ENCODE measurements at places on chromosomes 11 and 22. TPM values are rescaled to one million over a fixed set of nuclear protein-coding genes. Genes with fewer than 3 reads are reported as not detected.

DNA sequence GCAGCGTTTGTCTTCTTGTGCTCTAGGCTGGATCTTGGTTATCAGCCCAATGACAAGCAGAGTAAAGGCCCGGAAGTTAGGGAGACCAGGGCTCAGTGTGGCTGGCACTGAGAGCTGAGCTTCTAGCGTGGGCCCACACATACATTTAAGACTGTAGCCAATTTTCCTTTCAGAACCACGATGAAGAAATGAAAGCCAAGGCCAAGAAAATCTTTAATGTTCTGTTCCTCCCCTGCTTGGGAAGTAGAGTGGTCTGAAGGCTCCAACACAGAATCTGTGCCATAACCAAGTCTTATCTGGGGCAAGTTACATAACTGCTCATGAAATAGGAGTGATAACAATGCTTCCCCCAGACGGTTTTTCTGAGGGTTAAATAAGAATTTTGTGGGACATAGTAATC, 4.7 kb upstream of the ST3GAL4 start:
- H3K4me3 ChIP-seq, result no peak overlapping the region
- no peak for DNase-seq
- H3K36me3 ChIP-seq, result no peaks in the 10 kb centered on the region
- peaks cover 15% of the 10 kb centered on the region for H3K4me1 ChIP-seq
- H3K27ac ChIP-seq, result no peak overlapping the region
- no peaks in the 10 kb centered on the region for H3K27me3 ChIP-seq

DNA sequence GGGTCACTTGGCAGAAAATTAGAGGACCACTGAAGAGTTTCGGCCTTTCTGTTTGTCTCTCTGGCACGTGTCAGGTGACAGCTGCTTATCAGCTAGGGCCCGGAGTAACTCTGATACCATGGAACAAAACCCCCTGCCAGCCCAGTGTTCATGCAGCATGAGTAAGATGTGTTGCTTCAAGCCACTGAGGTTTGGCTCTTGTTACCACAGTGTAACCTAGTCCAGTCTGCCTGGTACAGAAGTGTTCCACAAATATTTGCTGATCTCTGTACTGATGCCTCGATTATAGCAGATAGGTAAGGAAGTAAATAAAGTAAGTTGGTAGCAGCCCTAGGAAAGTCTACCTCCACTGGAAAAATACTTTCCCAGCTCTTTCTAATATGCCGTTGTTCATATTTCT, 20.5 kb upstream of the ETS1 start:
- peaks cover 65% of the 10 kb centered on the region for H3K4me1 ChIP-seq
- H3K27ac ChIP-seq, result no peak overlapping the region
- H3K36me3 ChIP-seq, result no peaks in the 10 kb centered on the region
- no peak overlapping the region for H3K4me3 ChIP-seq

DNA sequence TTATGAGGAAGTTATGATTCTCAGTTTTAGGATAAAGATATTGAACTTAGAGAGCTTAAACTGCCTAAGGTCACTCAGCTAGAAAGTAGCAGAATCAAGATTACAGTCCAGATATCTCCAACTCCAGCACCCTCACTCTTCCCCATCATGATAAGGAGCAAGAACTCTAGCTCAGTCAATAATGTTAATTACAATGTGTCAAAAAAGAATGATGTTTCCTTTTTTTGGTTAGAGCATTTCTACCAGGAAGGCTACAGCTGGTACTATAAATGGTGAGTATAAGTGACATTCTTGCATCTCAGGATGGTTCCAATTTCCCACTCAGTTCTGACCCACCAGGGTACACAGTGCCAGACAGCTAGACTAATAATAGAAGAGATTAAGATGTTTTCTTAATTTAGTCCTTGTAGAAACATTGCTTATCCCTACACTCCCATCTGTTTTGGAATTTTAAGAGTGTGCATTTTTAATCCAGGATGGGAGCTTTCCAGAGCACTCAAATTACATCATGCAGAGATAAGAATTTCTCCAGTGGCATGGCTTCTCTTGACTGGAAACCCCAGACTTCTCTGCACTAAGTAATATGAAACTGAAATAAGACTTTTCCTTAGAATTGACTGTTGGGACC, 21.6 kb upstream of the BBOX1 start:
- H3K4me1 ChIP-seq, result no peaks in the 10 kb centered on the region
- H3K4me3 ChIP-seq, result no peak overlapping the region
- no peak for DNase-seq
- no peaks in the 10 kb centered on the region for H3K27me3 ChIP-seq
- no peak overlapping the region for H3K27ac ChIP-seq

Gene RAG2
- total RNA-seq, result not detected

Gene TEX54
- not detected for total RNA-seq

DNA sequence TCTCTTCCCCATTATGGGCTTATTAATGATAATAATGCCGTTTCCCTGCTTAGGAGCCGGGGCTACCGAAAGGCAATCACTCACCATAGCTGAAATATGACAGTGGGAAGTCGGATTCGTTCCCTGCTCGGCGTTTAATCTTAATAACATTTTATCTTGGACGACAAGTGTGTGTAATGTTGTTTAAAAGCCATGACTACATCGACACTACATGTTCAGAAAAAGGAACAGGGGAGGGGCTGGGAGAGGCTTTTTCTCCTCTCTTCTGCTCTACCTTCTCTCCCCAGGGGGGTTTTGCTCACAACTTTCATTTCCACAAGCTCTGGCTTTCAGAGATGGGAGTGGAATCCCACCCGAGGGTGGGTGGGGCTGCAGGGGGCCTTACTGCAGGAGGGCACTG, 105.5 kb downstream of the DSCAML1 start:
- no peaks in the 10 kb centered on the region for H3K27me3 ChIP-seq
- no peak for DNase-seq
- H3K4me3 ChIP-seq, result no peak overlapping the region
- no peaks in the 10 kb centered on the region for H3K36me3 ChIP-seq

DNA sequence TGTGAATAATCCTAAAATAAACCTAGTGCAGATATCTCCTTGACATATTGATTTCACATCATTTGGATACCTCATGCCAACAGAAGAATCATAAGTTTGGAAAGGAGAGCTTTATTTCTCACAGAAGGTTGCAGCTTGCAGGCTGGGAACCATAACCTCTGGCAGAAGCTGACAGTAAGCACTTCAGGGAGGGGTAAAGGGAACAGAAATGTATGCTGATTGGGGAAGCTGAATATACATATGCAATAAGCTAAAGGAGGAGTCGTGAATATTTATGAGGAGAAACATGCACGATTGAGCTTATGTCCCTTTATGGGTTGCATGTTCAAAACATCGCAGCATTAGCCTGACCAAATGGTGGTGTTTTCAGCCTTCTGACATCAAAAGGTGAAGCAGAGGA, 814.5 kb downstream of the TBC1D22A start:
- no peaks in the 10 kb centered on the region for H3K36me3 ChIP-seq
- no peak overlapping the region for H3K4me3 ChIP-seq
- H3K27ac ChIP-seq, result no peak overlapping the region
- no peaks in the 10 kb centered on the region for H3K4me1 ChIP-seq

DNA sequence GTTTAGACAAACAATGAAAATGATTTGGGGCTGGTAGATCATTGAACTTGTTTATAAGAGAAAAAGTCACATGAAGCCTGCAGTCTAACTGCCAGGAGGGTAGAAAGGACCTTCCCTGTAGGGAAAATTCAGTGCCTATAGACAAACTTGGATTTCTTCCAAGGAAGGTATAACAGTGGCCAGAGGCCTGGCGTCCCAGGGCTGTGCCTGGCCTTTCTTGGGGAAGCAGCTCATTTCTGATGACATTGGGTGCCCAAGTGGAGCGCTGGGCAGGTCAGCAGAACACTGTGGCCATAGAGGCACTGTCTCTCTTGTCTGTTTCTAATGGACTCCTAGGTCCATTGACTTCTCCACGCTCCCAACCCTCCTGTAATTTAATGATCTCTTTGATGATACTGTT, 6.6 kb upstream of the FXYD6 start:
- no peak for DNase-seq
- H3K27me3 ChIP-seq, result no peaks in the 10 kb centered on the region
- no peak overlapping the region for H3K4me3 ChIP-seq

Gene KRTAP5-1
- not detected for total RNA-seq

Gene ASRGL1
- total RNA-seq, result 6.5 TPM

Gene CHADL
- 0.20 TPM for total RNA-seq

DNA sequence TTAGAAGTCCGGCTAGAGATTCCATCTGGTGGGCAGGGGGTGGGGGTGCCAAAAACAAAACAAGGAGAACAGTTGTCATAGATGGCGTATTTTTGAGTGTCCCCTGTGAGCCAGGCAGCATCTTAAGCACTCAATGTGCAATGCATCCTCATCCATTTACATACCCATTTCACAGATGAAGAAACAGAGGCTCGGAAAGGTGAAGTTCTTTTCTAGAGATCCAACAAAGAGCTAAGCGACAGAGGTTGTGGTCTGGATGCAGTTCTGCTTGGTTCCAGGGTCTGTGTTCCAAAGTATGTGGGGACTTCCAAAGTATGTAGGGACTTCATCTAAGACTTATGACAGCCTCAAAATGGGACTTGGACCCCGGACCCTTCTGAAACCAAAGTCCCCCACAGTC, 277.8 kb downstream of the MN1 start:
- no peaks in the 10 kb centered on the region for H3K4me1 ChIP-seq
- no peak overlapping the region for H3K27ac ChIP-seq
- no peaks in the 10 kb centered on the region for H3K36me3 ChIP-seq
- no peaks in the 10 kb centered on the region for H3K27me3 ChIP-seq
- no peak overlapping the region for H3K4me3 ChIP-seq
- DNase-seq, result no peak

Gene MS4A3
- total RNA-seq, result not detected

- H3K27me3 ChIP-seq, result no peaks in the 10 kb centered on the region
- DNase-seq, result no peak
- no peak overlapping the region for H3K27ac ChIP-seq
- H3K4me3 ChIP-seq, result no peak overlapping the region
- no peaks in the 10 kb centered on the region for H3K36me3 ChIP-seq
Observed at GRCh38 chr11:44781655-44782054, 54.9 kb downstream of the TSPAN18 start.

DNA sequence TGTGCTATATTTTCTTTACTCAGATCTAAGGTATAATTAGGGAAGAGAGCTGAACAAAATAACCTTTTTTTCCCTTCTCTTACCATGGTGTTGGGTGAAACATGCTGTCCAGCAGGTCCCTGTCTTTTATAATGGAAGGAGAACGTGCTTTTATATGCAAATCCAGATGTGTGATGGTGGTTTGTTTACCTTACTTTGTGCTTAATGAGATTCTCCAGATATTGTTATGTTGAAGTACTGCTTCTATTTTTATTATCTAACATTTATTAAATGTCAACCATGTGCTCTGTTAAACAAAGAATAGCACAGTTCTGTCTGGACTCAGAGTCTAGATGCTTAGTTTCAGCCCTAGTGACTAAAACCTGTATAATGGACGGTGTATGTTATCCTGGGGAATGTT, 10.1 kb upstream of the GRIK4 start:
- no peak for DNase-seq
- H3K4me3 ChIP-seq, result no peak overlapping the region
- no peaks in the 10 kb centered on the region for H3K36me3 ChIP-seq
- peaks cover 8% of the 10 kb centered on the region for H3K27me3 ChIP-seq
- no peak overlapping the region for H3K27ac ChIP-seq

Gene PDGFB
- 3.0 TPM for total RNA-seq

DNA sequence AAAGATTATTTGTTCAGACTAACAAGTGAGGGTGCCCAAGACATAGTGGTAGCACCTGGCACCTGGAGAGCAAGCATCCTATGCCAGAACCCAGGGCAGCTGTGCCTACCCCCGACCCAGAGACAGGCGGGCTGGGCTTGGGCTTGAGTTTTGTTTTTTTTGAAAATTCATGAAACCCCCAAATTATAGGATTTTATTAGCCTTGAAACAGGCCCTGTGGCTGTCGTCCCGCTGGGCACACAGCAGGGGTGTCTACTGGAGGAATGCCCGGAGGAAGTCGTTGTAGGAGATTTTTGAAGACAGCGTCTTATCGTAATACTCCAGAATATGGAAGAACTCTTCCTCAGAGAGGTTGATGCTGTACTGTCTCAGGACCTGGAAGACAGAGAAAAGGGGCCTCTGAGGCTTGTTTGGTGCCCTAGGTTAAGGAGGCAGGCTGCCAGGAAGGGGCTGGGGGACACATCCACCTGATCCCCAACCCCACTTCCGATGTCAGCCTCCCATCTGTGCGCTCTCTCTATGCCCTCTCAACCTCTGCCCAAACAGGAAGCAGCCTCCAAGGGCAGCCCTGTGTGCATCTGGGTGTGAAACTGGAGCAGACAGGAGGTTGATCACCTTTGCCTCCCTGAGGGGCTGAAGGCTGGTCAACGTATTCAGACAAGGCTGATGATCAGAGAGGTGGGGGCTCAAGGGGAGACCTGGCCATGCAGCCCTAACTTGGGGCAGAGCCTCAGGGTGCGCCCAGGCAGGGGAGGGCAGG, 117.0 kb downstream of the MPPED1 start:
- peaks cover 4% of the 10 kb centered on the region for H3K27me3 ChIP-seq
- no peak for DNase-seq
- no peak overlapping the region for H3K27ac ChIP-seq

Gene PRAME
- total RNA-seq, result not detected

- H3K27ac ChIP-seq, result peak overlapping the region; percentile 90
- H3K4me1 ChIP-seq, result peaks cover 26% of the 10 kb centered on the region
- peak overlapping the region; percentile 93 for H3K4me3 ChIP-seq
- no peaks in the 10 kb centered on the region for H3K27me3 ChIP-seq
- no peak for DNase-seq
- H3K36me3 ChIP-seq, result peaks cover 28% of the 10 kb centered on the region
Observed at GRCh38 chr11:57742087-57742452, 779 bp downstream of the SELENOH start.

DNA sequence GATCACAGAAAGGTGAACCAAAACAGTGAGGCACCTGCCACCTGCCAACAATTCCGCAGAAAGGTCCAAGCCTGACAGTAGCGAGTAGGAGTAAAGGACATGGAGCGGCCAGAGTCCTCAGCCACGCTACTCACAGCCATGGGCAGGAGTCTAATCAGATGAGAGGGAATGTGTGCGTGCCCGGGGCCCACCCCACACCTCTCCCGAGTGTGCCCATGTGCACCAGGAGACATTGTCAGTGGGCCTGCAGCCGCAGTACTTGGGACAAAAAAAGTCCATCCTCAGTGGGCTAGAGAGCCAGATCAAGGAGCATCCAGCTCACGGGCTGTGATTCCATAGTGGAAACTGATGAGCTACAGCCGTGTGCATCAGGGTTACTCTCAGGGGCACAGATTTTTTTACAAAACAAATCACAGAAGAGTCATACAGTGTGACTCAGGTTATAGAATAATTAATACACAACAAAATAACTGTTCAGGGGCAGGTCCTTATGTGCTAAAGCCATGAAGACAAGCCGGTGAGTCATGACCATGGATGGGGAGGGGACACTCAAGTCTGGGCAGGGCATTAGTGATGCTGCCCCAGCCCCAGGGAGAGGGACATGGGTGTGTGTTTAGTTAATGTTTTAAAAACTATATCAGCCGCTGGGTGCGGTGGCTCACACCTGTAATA, 12.0 kb downstream of the SART1 start:
- H3K27me3 ChIP-seq, result no peaks in the 10 kb centered on the region
- no peak for DNase-seq
- H3K4me3 ChIP-seq, result no peak overlapping the region
- no peak overlapping the region for H3K27ac ChIP-seq
- H3K4me1 ChIP-seq, result no peaks in the 10 kb centered on the region

Data from CD8-positive, alpha-beta memory T cell (primary cell).